ENCODE measurements at places on chromosomes 13 and 19. TPM values are rescaled to one million over a fixed set of nuclear protein-coding genes. Genes with fewer than 3 reads are reported as not detected.
A peak's percentile ranks its signal among the peaks of the same experiment; 100 is the strongest.

The MAST1 gene
- 7.9 TPM for total RNA-seq

DNA sequence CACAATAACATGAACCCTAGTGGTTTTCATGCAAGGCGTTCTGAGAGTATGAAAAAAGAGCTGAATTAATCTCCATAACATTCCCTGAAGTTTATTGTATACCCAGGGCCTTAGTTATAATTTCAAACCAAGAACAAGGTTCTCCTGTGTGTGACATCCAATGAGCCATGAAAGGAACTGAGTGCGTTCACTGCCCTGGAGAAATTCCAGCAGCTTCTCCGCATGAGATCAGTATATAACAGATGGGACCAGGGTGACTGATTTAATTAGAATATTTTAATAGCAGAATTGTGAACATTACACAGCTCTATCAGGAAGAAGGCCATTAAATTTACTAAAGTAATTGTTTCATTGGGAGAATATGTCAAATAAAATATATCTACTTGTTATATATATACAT, 1190.5 kb upstream of the SLC10A2 start:
- no peaks in the 10 kb centered on the region for H3K4me1 ChIP-seq
- no peak overlapping the region for H3K27ac ChIP-seq
- H3K27me3 ChIP-seq, result no peaks in the 10 kb centered on the region
- H3K36me3 ChIP-seq, result no peaks in the 10 kb centered on the region
- H3K4me3 ChIP-seq, result no peak overlapping the region
- DNase-seq, result no peak

DNA sequence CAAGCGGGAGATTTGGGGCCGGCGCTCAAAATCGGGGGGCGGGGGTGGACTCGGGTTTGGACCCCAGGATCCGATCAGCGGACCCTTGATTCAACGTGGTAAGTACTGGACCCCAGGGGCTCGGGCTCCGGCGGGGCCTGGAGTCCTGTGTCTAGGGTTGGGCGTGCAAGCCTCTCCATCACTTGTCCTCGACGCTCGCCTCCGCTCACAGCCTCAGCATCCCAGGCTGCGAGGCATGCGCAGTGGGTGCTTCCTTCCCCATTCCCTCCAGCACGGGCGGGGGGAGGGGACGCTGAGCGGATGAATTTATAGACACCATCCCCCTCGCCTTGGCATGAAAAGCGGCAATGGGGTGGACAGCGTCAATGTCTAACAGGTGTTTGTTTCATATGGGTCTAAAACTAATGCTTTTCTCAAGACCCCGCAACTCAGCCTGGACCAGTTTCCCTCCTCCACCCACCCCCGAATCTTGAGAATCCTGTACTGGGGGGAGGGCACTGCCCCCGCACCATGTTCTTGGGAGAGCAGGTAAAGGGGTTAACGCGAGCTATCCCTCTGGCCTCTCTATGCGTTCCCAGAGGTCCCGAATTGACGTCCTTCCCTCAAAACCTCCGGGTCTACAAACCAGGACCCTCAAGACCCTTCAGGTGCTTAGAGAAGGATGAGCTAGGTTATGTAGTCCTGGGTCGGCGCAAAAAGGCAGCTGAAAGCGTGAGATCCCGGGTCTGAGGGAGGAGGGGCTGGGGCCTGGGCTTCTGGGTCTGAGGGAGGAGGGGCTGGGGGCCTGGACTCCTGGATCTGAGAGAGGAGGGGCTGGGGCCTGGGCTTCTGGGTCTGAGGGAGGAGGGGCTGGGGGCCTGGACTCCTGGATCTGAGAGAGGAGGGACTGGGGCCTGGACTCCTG, 579 bp downstream of the CPT1C start:
- peak; percentile 86 for DNase-seq
- H3K4me3 ChIP-seq, result peak overlapping the region; percentile 25
- peak overlapping the region; percentile 41 for H3K27ac ChIP-seq
- no peaks in the 10 kb centered on the region for H3K27me3 ChIP-seq

DNA sequence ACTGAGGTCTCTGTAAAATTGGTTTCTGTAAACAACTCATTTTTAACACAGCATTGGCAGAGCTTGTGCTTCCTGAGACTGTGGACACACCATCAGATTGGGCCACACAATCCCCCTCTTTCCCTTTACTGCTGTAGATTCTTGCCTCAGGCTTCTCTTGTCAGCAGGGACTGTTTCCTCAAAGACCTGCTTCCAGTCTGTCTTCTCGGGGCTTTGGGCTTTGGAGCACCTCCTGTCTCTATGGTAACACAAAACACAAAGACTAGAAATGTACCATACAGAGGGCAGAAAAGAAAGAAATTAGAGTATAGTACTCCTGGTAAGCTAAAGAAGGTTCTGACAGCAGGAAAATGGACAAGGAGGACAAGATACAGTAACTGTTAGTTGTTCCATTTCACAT, 484.5 kb downstream of the DIAPH3 start:
- no peaks in the 10 kb centered on the region for H3K36me3 ChIP-seq
- DNase-seq, result no peak
- no peaks in the 10 kb centered on the region for H3K27me3 ChIP-seq
- peak overlapping the region; percentile 35 for H3K27ac ChIP-seq

The ZNF549 gene
- total RNA-seq, result 5.0 TPM

- H3K36me3 ChIP-seq, result no peaks in the 10 kb centered on the region
- H3K27ac ChIP-seq, result no peak overlapping the region
- H3K4me3 ChIP-seq, result no peak overlapping the region
- no peaks in the 10 kb centered on the region for H3K27me3 ChIP-seq
- peaks cover 4% of the 10 kb centered on the region for H3K4me1 ChIP-seq
Measured at GRCh38 chr13:50586414-50587083, 256.9 kb downstream of the DLEU7 start.

DNA sequence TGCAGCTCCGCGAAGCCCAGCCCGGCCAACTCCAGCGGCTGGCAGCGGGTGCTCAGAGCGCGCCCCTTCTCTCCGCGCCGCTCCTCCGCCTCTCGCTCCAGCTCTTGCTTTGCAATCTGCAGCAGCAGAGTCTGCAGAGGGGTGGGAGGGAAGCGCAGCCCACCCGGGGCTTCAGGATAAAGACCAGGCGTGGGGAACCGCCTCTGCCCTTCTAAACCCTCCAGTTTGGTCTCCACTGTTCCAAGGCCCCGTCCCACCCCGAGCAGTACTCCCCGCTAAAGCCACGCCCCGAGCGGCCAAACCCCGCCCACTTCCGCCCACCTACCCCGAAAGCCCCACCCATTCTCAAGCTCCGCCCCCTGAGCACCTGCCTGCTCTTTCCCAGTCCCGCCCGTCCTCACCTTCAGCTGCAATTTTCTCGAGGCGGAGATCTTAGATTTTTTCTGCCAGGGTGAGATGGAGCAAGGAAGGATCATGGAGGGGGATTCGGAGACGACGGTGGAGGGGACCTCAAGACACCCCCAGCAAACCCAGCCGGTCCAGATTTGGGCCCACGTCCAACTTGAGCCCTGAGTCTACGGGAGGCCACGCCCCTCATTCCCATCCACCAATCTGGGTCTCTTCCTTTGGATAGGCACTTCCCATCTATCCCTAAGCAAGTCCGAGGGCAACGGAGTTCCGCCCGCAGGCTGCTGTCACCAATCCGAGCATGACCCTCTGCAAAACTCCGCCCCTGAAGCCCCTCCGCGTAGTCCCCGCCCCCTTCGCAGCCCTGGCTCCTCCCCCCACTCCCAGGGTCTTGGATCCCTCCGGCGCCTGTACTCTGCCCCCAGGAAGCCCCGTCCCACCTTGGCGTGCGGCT, 1.1 kb downstream of the TNNI3 start:
- peaks cover 8% of the 10 kb centered on the region for H3K27me3 ChIP-seq
- peaks cover 15% of the 10 kb centered on the region for H3K4me1 ChIP-seq
- peak overlapping the region; percentile 34 for H3K4me3 ChIP-seq
- no peak overlapping the region for H3K27ac ChIP-seq
- H3K36me3 ChIP-seq, result no peaks in the 10 kb centered on the region
- peak; percentile 43 for DNase-seq
